Left lung (tissue), 14 donors: ENCODE measurements at places on chromosomes 2 and 18. TPM values are rescaled to one million over a fixed set of nuclear protein-coding genes. Genes with fewer than 3 reads are reported as not detected.

Gene MYO7B
- 0.83 TPM for polyA plus RNA-seq

Gene POTEI
- polyA plus RNA-seq: 0.76 TPM

- DNase-seq: no peak
Observed at GRCh38 chr2:26870585-26871095, 22.7 kb downstream of the DPYSL5 start.

- no peak for DNase-seq
Observed at GRCh38 chr2:74845217-74845751, 11.4 kb downstream of the HK2 start.

GRCh38 chr2:73290049-73290839, 3.1 kb downstream of the EGR4 start:
- DNase-seq: no peak

DNA sequence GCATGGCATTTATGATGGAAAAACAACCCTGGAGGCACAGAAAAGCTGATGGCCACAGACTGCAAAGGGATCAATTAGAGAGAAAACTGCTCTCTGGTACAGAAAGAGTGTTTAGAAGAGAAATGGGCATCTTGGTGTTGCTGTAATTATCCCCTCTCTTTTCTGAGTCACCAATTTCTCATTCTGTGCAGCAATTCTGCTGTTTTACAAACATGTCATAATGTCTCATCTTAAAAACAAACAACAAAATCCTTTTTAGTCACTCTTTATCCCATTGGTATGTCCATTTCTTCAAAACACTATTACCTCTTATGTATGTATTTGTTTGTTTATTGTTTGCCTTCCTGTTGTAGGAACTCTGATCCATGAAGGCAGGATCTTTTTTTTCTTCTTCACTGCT, 73.9 kb upstream of the HK2 start:
- no peak for DNase-seq

Gene SERPINB11
- polyA plus RNA-seq: not detected

DNA sequence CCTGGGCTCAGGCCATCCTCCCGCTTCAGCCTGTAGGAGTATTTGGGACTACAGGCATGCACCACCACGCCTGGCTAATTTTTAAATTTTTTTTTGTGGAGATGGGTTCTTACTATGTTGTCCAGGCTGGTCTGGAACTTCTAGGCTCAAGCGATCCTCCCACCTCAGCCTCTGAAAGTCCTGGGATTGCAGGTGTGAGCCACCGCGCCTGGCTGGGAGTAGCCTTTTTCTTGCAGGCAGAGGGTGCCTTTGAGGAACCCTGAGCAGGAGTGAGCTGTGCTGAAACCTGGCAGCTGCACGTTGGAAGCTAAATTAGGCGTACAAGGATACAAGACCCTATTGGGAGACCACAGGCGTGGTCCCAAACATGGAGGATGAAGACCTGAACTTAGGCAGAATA, 8.0 kb downstream of the CTDSP1 start:
- no peak for DNase-seq

- DNase-seq: no peak
Observed at GRCh38 chr2:151230627-151231140, 31.0 kb downstream of the RBM43 start.

Gene ALLC
- polyA plus RNA-seq: 0.13 TPM

Gene MAIP1
- 24.4 TPM for polyA plus RNA-seq

Gene MFSD6
- polyA plus RNA-seq: 24.4 TPM

DNA sequence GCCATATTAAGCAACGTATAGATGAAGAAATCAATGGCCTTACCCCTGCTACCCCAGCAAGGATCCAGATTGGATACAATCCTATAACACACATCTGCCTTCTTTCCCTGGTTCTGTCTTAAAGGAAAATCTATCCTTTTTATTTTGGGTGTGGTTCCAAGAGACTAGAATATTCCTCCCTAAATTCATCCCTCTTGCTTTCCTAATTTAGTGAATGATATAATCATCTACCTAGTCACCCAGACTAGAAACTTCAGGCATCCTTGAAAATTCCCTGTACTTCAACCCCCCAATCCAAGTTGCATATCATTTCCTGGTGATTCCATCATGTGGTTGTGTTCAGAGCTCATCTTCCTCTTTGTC, 35.1 kb upstream of the LPIN1 start:
- DNase-seq: no peak

Gene RAB6C
- 0.18 TPM for polyA plus RNA-seq

DNA sequence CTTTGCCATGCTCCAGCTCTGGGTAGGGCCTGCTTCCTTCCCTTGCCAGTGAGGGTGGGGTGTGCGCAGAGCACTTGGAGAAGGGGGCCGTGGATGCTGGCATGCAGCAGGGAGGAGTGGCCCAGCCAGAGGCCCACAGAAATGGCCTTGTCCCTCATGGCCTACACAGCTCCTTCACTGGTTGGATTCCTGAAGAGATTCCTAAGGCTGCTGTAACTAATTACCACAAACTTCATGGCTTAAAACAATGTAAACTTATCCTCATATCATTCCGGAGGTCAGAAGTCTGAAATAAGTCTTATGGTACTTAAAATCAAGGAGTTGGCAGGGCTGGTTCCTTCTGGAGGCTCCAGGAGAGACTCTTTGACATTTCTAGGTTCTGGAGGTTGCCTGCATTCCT, 195.2 kb downstream of the GLI2 start:
- no peak for DNase-seq
